ENCODE measurements at places on chromosomes 4 and X.

DNA sequence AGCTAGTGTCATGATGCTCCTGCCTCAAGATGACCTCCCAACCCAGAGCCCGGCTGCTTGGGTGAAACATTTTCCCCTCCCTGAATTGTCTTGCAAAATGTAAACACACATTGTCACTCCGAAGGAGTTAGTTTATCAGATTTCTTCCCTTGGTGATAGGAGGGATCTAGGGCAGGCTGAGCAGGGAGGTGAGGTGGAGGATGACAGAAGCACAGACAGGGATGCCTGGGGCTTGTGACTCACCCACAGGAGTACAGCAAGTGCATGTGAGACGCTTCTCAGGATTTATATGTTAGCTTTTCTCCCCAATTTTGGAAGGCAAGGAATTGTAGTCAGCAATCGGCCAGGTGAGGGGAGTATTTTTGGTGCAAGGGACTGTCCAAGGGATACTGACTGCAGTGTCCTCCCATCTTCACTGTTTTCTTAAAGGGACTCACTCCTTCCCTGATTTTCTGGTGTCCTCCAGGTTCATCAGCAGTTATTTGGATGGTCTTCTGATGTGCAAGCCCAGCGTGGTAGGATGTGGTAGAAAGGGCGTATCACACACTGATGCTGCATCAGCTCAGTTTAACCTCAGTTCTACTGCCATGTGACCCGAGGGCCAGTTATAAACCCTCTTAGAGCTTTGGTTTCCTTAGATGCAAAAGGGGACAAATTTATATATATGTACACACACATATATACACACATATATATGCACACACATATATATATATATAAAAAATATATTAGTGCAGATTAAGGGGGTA, 46.2 kb upstream of the IGFBP7 start:
- no peak for DNase-seq

GRCh38 chrX:108307132-108308085, 130.8 kb downstream of the COL4A6 start:
- DNase-seq: no peak

- no peak for DNase-seq
Observed at GRCh38 chr4:54231768-54232688, 2.9 kb downstream of the PDGFRA start.

DNA sequence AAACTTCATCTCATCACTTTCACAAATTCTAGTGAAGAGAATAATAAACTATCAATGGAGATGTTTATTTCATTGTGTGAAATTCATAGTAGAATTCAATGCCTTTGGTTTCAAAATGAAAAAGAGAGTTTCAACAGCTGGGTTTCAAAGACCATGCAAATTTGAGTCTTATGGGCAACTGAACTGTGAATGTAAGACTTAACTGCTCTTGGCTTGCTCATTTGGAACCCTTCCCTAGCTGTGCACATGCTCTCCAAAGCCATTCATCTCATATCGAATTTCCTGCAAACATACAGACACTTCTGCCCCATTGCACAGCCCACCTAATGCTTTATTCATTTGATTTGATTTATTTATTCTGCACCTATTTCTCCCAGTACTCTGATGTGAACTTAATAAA, 154.5 kb downstream of the GRXCR1 start:
- DNase-seq: no peak

- no peak for DNase-seq
Observed at GRCh38 chr4:121375262-121375661, 5.6 kb downstream of the QRFPR start.

GRCh38 chr4:90074322-90074886, 52.8 kb upstream of the CCSER1 start:
- no peak for DNase-seq

- no peak for DNase-seq
Observed at GRCh38 chr4:57061395-57061794, 48.8 kb downstream of the IGFBP7 start.

GRCh38 chr4:139700568-139700967, 34.9 kb downstream of the MGST2 start:
- DNase-seq: no peak

DNA sequence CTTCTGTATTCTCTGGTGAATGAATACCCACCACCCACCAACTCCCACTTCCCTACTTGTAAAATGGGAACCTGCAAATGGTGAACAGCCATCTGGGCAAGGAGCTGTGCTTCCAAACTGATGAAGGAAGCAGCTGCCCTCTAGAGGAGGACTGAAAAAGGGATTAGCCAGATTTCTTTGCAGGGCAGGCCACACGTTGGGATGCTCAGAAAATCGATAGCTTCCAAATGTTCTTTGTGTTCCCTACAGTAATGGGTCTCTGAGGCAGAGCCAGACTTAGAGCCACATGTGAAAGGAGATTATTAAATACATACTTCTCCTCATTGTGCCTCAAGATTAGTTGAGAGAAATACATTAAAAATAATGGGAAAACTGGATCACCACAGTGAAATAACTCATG, 39.3 kb upstream of the LPAR4 start:
- no peak for DNase-seq

DNA sequence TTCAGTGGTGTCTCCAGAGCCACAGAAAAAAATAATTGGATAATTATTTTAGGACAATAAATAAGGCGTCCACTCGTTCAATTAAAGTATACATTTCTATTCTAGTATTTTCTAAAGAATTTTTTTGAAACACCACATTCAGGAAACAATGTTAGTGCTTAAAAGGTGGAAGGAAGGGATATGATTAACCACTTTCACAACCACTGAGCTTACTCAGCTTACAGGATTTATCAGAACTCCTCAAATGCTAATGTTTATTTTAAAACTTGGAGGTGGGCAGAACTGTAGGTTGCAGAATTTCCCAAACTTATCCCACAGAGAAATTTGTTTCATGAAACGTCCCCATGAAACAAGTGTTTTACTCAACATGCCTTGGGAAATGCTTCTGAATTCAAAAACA, 54.3 kb upstream of the MAGEB2 start:
- DNase-seq: no peak

GRCh38 chrX:10177601-10178000, 20.8 kb downstream of the CLCN4 start:
- no peak for DNase-seq

GRCh38 chrX:149036086-149036485, 469.0 kb downstream of the IDS start:
- DNase-seq: no peak

DNA sequence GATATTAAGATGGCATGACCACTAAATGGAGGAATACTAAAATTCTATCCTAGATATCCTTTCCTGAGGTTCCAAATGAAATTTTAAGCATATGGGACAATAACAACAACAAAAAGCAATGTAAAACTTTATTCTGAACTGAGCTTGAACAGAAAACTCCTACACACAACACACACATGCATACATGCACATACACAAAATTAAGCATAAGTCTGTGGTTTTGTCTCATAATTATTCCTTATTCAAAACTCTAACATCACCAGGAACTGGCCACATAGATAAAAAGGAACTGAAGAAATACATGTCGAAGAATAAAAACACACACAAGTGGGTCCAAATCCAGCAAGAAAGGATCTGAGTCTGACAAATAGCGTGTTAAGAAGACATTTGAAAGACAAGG, 168.0 kb downstream of the COX18 start:
- DNase-seq: no peak

DNA sequence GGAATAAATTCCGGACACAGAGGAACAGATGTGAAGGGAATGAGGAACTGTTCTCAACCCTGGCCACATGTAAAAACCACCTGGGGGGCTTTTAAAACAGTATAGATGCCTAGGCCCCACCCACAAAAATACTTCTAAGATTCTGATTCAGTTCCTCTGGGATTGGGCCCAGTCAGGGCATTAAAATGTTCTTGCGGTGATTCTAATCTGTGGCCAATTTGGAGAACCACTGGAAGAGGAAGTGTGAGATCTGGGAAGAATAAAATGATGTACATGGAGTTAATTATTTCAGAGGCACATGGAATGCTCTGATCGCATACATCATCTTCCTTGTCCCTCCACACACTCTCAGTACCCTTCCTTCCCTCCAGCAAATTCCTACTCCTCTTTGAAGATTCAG, 192.2 kb downstream of the APBB2 start:
- DNase-seq: no peak

- DNase-seq: no peak
Observed at GRCh38 chr4:140930557-140930956, 174.4 kb upstream of the TBC1D9 start.

- no peak for DNase-seq
Observed at GRCh38 chr4:78787392-78788006, 11.3 kb downstream of the BMP2K start.

- DNase-seq: no peak
Observed at GRCh38 chr4:99875071-99875470, 19.2 kb downstream of the LAMTOR3 start.

DNA sequence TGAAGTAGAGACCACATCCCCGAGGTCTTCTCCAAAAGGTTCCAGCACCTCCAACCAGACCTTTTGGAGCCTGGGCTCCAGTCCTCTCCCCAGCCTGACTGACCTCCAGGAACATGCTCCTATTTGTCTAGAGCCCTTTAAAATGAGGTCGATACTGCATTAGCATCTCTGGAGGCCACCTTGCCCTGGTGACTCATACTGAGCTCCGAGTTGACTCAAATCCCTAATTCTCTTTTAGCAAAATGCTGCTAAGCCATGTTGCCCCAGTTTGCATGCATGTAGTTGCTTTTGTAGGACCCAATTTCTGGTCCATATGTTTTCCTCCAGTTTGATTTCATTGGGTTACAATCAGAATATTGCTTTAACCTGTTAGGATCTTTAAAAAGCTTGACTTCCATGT, 43.5 kb upstream of the CITED1 start:
- no peak for DNase-seq

- no peak for DNase-seq
Observed at GRCh38 chr4:3199653-3200422, 49.1 kb upstream of the MSANTD1 start.

- no peak for DNase-seq
Observed at GRCh38 chr4:7298619-7299009, 106.3 kb downstream of the SORCS2 start.

DNA sequence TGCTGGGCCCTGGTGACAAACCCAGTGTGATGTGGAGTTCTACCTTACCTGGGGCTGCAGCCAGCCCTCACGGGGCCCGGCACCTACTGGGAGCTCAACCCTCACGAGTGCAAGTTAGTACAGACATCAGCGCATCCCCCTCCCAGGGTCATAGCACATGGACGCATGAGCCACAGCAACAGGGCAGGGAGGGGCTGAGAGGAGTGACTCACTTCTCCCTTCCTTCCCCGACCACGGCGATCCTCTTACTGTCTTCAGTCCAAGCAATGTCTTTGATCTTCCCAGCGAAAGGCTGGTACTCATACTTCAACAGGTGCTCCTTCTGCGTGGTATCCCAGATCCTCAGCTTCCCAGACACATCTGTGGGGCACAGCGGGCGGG, 17.8 kb downstream of the WDR1 start:
- DNase-seq: no peak

GRCh38 chr4:7539659-7540058, 104.9 kb upstream of the PSAPL1 start:
- peak; percentile 41 for DNase-seq

DNA sequence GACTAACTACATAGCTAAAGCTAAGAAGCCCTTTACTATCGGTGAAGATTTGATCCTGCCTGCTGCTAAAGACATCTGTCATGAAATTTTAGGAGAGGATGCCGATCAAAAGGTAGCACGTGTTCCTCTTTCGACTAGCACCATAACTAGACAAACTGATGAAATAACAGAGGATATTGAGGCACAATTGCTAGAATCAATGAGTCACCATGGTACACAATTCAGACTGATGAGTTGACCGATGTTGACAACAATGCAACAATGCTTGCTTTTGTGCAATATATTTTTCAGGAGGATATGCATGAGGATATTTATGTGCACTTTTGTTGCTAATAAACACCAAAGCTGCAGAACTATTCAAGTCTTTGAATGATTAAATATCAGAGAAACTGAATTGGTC, 24.3 kb downstream of the TBCK start:
- no peak for DNase-seq

GRCh38 chrX:40167850-40168479, 70.2 kb upstream of the BCOR start:
- DNase-seq: no peak

- no peak for DNase-seq
Observed at GRCh38 chr4:121056066-121056465, 16.3 kb downstream of the NDNF start.

DNA sequence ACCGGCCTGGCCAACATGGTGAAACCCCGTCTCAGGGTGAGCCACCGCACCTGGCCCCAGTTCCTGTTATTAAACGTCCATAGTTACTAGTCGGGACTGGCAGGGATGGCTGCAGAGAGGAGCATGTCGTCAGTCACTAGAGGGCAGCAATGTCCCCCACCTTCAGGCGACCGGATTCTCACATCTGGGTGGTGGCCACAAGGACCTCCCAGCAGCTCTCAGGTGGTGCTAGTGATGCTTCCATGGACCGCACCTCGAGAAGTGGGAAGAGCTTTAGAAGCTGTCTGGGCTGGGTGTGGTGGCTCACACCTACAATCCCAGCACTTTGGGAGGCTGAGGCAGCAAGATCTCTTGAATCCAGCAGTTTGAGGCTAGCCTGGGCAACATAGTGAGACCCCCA, 13.3 kb upstream of the IL3RA start:
- DNase-seq: peak; percentile 41

- no peak for DNase-seq
Observed at GRCh38 chr4:95531141-95531540, 17.6 kb downstream of the UNC5C start.

- DNase-seq: no peak
Observed at GRCh38 chr4:168240821-168241220, 77.7 kb downstream of the DDX60 start.

DNA sequence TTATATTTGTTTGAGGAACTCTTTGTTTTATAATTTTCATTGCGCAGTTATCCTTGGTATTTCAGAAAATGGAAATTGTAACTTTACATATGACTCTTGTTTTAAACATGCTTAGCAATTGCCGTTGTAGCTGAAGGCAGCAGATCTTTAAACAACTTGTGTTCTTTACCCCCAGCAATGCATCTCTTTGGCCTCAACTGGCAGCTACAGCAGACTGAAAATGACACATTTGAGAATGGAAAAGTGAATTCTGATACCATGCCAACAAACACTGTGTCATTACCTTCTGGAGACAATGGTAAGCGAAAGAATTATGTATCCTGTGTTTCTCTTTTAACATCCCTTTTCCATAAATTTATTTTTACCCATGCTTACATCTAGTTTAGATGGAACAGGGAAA, 263.6 kb downstream of the DCTD start:
- DNase-seq: no peak

- no peak for DNase-seq
Observed at GRCh38 chrX:97494756-97495372, 611.2 kb downstream of the RPA4 start.

- no peak for DNase-seq
Observed at GRCh38 chr4:26815706-26816105, 44.9 kb upstream of the STIM2 start.

Measured in activated effector memory CD4-positive, alpha-beta T cell treated with Interleukin-2 at 50 U/mL for 16 hours (primary cell).